Right kidney (tissue), 9 donors: ENCODE measurements at places on chromosomes 4 and X.

DNA sequence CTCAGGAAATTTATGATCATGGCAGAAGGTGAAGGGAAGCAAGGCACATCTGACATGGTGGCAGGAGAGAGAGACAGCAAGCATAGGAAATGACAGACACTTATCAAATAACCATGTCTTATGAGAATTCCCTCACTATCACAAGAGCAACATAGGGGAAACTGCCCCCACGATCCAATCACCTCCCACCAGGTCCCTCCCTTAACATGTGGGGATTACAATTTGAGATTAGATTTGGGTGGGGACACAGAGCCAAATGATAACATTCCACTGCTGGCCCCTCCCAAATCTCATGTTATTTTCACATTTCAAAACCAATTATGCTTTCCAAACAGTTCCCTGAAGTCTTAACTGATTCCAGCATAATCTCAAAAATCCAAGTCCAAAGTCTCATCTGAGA is 8.2 kb upstream of the TMA16 start:
- DNase-seq: no peak

- DNase-seq: no peak
Measured at GRCh38 chr4:7750523-7750922, 189.1 kb downstream of the AFAP1 start.

- DNase-seq: no peak
Measured at GRCh38 chr4:59838236-59838635, 1361.9 kb upstream of the ADGRL3 start.

DNA sequence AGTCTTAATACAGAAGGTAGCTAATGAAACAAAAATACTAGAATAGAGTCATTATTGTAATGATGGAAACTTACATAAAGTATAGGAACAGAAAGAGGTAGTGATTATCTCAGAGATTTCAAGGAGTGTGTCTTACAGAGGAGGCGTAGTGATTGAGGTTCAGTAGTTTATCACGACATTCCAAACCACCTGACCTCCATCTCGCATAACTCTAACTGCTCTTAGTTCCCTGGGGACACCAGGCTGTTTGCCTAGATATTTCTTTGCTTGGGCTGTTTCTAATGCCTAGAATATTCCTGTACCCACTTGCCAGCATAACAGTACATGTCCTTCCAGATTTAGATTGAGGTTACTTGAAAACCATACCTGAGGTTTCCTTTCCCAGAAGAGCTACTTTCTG is 29.1 kb downstream of the STAG2 start:
- DNase-seq: no peak

DNA sequence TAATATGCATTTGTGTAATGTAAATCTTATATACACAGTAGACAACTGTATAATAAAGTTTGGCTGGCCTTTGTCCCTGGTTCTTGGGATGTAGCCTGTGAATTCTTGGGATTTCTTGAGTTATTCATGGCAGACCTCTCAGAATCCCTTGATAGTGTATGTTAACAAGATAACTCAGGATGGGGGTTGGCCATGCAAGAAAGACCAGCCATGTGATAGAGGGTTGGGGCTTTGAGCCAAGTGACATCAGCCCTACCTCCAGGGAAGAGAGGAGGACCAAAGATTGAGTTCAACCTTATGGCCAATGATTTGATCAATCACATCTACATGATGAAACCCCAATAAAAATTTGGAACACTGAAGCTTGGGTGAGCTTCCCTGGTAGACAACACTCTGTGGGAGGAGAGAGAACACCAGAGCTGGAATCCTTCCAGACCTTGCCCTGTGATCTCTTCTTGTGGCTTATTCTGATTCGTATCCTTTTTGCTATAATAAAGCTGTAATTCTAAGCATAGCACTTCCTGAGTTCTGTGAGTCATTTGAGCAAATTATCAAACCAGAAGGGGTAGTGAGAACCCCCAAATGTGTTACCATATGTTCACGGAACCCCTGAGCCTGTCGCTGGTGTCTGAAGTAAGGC is 11.3 kb downstream of the SLC2A9 start:
- no peak for DNase-seq

DNA sequence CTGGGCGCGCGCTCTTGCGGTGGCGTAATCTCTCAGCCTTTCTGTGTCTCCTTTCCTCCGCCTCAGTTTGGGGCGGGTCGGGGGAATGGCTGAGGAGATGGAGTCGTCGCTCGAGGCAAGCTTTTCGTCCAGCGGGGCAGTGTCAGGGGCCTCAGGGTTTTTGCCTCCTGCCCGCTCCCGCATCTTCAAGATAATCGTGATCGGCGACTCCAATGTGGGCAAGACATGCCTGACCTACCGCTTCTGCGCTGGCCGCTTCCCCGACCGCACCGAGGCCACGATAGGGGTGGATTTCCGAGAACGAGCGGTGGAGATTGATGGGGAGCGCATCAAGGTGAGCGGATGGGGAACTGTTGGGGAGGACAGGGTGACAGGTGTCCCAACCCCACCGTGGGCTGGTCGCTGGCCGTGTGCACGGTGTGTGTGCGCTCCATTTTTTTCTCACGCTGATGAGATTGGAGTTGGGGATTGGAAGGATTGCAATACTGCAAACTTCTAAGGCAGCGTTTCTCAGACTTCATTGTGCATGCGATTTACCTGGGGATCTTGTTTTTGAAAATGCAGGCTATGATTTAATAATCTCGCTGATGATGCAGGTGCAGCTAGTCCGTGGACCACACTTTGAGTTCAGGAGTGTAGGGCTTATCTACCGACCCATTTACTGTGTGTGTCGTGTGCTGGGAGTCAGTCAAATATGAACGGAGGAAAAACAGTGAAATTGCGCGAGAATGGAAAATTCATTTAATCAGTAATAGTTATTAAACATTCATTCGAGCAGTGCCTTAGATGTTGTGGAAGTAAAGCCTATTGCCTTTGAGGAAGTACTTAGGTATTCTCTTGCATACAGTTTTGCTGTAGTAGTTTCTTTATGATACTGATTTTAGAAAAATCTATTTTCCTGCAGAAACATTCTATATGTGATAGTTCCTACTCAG is at the start of gene RAB33B:
TSS of gene RAB33B (plus strand) at position 11 of the 935 bp plus-strand sequence. CDS start at position 86, 75 bp downstream.
- DNase-seq: peak; percentile 93
